Osteoblast (primary cell): ENCODE measurements at places on chromosomes 4 and X. TPM values are rescaled to one million over a fixed set of nuclear protein-coding genes. Genes with fewer than 3 reads are reported as not detected.
A peak's percentile ranks its signal among the peaks of the same experiment; 100 is the strongest.

DNA sequence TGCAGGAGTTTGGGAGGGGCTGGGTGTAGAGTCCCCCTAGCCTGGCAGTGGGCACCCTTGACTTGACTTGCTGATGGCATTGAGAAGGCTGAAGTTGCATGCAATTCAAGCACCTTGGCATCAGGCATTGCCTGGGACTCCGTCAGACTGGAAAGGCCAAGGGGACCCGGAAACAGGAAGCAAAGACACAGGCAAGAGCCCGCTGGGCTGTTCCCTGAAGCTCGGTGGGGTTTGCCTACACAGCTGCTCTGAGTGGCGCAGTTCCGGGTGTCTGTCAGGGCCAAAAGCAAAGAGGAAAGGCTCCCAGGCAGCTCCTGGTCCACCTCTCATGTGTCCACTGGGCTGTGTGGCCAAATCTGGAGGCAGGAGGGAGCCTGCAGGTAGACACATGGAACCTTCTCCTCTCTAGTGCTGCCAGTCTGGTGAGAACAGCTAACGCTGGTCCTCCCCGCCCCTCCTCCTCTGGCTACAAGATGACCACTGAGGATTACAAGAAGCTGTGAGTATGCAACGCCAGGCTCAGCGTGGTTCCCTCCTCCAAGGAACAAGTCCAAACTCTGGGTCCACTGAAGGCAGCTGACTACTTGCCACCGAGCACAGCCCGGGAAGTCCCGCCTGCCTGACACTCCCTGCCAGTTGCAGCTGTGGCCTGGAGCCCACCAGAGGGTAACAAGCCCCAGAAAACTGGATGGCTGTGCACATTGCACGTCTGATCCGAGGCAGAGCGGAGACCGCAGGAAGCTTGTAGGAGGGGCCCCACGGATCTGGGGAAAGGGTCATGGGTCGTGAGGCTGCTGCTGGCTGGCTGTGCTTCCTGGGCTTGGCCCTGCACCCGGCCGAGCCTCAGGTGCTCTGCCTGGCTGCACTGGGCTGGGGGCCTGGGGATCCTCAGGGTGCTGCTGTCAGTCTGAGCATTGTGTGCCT, 20.1 kb downstream of the ZNF185 start:
- peak; percentile 74 for DNase-seq

GRCh38 chr4:13498469-13498868, 14.3 kb upstream of the RAB28 start:
- no peak for DNase-seq

- peak; percentile 17 for DNase-seq
These were observed 5.4 kb upstream of the BBS7 start for GRCh38 chr4:121875652-121876051.

DNA sequence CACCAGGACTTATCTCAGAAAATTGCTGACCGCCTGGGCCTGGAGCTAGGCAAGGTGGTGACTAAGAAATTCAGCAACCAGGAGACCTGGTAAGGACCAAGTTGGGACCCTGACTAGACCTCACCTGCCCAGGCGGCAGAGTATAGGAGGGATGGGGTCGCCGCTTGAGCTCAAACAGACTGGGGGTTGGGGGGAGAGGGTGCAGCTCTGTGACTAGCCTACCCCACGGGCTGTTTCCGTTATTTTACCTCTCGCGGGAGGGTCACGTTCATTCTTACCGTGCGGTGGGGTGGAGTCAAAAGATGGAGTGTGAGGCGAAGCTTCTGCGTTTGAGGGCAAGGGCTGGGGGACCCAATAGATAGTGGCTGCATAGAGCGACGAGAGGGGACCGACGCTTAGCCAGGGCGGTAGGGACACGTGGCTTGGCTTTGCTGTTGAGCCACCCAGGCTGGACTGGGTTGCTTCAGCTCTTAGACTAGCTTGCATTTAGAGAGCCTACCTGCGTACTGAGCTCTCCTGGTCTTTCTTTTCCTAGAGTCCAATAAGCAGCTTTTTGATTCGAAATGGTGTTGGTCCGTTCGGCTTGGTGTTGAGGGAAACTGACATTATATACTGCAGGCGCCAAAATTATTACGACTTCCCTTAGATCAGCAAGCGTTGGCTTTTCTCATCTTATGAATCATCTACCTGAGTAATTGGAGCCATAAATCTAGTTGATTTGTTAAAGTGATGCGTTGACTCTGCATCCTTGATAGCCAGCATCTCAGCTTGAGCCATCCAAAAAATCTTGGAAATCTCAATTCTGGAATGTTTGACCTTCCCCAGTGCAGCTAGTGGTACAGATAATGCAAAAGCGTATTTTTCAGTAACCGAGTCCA, 591 bp downstream of the PRPS1 start:
- DNase-seq = peak; percentile 39

- DNase-seq = no peak
These were observed 897.9 kb upstream of the FTHL17 start for GRCh38 chrX:31969714-31970113.

Gene INTS6L
- 4.4 and 4.7 TPM in 2 replicates for total RNA-seq
